ENCODE measurements at places on chromosomes 1 and 21.

- DNase-seq: no peak
- no peak overlapping the region for H3K4me3 ChIP-seq
- no peaks in the 10 kb centered on the region for H3K27me3 ChIP-seq
- no peak overlapping the region for H3K27ac ChIP-seq
- H3K4me1 ChIP-seq: no peaks in the 10 kb centered on the region
- H3K36me3 ChIP-seq: no peaks in the 10 kb centered on the region
Measured at GRCh38 chr1:217354895-217355294, 276.0 kb downstream of the GPATCH2 start.

GRCh38 chr1:230299191-230300006, 126.7 kb downstream of the PGBD5 start:
- no peak overlapping the region for H3K27ac ChIP-seq
- no peak overlapping the region for H3K4me3 ChIP-seq
- no peaks in the 10 kb centered on the region for H3K27me3 ChIP-seq
- no peaks in the 10 kb centered on the region for H3K4me1 ChIP-seq
- DNase-seq: no peak
- no peaks in the 10 kb centered on the region for H3K36me3 ChIP-seq

DNA sequence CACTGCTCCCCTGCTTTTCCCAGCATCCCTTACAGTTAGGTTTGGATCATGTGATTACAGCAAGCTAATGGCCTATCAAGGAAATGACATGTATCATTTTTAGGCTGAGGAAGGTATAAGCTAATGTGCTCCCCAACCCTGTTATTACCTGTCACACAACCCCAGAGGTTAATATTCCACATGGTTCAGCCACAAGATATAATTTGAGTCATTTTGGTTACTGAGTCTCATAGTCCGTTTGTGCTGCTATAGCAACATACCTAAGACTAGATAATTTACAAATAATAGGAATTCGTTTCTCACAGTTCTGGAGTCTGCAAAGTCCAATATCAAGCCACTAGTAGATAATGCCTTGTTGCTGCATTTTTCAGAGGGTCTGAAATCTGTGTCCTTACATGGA, 29.1 kb upstream of the SLC16A1 start:
- no peaks in the 10 kb centered on the region for H3K27me3 ChIP-seq
- H3K4me1 ChIP-seq: no peaks in the 10 kb centered on the region
- H3K36me3 ChIP-seq: no peaks in the 10 kb centered on the region
- H3K27ac ChIP-seq: no peak overlapping the region

DNA sequence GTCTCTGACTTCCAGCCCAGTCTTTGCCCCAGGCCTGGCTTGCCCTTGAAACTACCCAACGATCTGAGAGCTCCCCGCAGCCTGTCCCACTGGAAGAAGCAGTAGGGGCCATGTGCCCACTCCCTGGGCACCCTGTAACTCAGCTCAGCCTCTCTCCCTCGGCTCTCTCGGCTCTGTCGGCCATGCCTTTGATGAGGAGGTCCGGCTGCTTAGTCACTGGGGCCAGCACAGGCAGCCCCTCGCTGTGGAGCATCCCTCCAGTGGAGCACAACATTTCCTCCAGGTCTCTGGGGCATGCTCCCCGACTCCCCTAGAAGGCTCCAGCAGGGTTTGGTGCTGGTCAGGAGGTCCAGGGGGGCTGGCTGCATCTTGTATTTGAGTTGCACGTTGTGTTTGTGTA, 83.3 kb upstream of the DISP3 start:
- H3K4me3 ChIP-seq: no peak overlapping the region
- DNase-seq: no peak
- no peaks in the 10 kb centered on the region for H3K36me3 ChIP-seq
- H3K4me1 ChIP-seq: no peaks in the 10 kb centered on the region
- H3K27ac ChIP-seq: no peak overlapping the region

DNA sequence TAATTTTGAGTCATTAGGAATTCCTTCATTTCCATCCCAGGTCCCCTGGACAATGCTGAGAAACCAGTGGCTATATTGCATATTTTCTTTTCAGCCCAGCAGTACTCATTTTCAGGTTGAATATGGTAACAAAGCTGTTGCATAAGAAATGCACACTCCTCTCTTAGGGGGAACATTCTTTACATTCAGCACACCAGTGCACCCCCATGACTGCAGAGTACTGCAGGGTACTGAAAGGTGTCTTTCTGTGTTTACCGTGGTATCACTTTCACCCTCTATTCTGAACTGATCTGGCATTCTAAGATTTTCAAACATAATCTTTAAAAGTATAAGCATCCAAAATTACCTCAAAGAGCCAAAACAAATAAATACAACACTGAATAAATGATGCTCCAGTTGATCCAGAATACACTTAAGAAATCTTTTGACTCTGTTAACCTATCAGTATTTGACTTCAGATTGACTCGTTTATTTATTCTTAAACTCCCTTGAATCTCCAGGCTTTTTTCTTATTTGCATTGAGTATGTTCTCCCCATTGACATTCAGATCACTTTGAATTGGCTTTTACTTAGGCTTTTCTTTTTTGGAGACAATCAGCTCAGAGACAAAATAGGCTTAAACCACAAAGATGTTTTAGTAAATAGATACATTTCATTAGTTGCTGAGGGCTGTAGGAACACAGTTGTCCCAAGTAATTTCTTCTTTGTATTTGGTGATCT, 213.6 kb downstream of the NFIA start:
- no peak for DNase-seq
- H3K27me3 ChIP-seq: no peaks in the 10 kb centered on the region
- no peaks in the 10 kb centered on the region for H3K4me1 ChIP-seq
- no peak overlapping the region for H3K4me3 ChIP-seq
- no peaks in the 10 kb centered on the region for H3K36me3 ChIP-seq

DNA sequence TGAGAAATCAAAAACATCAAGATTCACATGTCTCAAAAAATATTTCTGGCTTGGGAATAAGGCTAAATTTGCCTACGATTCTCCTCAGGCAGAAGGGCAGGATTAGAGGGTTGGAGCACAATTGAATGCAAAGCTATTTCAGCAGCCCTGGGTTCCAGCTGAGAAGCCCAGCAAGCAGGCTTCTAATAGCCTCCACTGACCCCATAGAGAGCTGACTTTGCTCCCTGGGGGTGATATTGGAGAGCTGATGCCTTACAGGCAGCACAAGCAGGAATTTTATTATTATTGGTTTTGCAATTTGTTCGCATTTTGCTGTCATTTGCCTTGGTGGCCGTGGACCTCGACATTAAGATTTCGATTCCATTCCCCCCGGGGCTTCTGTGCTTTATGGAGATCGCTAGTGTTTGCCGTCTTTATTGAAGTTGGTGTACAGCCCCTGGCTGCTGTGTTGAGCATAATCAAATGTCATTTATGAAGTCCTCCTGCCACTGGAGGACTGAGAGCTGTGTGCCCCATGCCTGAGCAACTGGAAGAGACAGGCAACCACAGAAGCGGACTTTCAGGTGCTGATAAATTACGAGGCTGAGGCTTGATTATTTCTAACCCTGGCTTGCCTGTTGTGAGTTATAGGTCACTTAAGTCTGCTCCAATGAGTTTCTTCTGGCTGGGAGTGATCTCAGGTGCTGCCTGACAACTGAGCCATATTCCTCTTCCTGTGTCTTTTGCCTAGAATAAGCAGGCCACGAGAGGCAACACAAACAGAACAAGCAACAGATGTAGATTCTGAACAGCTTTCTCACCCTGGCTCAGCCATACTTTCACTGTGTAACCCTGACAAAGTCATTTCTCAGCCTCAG, 518.4 kb upstream of the CAMK1G start:
- no peak overlapping the region for H3K27ac ChIP-seq
- H3K36me3 ChIP-seq: no peaks in the 10 kb centered on the region
- H3K27me3 ChIP-seq: no peaks in the 10 kb centered on the region
- no peak overlapping the region for H3K4me3 ChIP-seq
- peak; percentile 53 for DNase-seq

GRCh38 chr1:156511644-156512043, 11.1 kb upstream of the MEF2D start:
- H3K4me1 ChIP-seq: peaks cover 4% of the 10 kb centered on the region
- H3K36me3 ChIP-seq: no peaks in the 10 kb centered on the region
- no peak overlapping the region for H3K4me3 ChIP-seq
- H3K27ac ChIP-seq: no peak overlapping the region
- DNase-seq: no peak

DNA sequence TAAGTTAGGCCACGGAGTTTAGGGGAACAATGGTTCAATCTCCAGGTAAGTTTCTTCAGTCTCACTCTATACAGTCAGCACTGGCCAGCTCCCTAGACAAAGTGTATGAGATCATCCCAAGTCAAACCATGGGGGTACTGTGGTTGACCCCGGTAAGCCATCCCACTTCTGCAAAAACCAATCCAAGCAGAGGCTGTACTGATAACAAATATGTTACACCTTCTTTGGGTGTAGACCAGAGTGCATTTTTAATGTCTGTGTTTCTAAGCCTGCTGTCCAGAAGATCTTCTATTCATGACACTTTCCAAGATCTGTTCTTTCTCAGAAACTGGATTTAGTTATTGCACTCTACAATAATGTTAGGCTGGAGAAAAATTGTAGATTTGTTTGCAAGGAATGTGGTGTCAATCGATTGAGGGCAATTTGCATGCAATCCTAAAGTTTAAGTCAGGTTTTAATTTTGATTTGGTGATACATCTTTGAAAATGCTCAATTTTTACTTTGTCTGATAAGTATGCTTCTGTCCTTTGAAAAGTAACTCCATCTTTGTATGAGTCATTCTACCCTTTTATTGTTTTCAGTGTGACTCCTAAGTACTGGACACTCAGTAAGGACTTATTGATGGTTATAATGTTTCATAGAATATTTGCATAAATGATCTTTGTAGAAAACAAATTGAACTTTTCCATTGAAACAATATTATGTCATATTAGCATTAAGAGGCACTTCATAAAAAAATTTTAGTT, 152.4 kb downstream of the HLX start:
- no peak for DNase-seq
- H3K27ac ChIP-seq: no peak overlapping the region
- no peaks in the 10 kb centered on the region for H3K27me3 ChIP-seq
- H3K36me3 ChIP-seq: no peaks in the 10 kb centered on the region
- H3K4me3 ChIP-seq: no peak overlapping the region
- no peaks in the 10 kb centered on the region for H3K4me1 ChIP-seq

DNA sequence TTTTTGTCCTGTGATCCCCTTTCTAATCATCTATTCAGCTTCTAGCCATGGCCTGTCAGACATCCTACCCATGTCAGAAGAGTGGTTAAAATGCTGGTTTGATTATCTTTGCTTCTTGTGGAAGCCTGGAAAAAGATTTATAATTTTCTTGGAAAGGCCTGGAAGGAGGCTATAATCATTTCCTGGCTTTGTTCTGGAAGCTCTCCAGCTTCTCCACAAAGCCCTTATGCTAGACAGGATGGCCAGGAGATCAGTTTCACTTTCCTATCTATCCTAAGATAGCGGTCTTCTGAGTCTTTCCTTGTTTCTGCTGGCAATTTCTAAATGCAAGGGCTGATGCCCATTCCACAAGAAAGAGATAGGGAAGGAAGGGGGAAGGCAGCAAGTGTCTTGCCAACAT, 90.9 kb upstream of the SLC44A3 start:
- no peaks in the 10 kb centered on the region for H3K4me1 ChIP-seq
- DNase-seq: no peak
- no peak overlapping the region for H3K4me3 ChIP-seq
- H3K27me3 ChIP-seq: no peaks in the 10 kb centered on the region

- H3K36me3 ChIP-seq: no peaks in the 10 kb centered on the region
- H3K27ac ChIP-seq: no peak overlapping the region
- H3K4me1 ChIP-seq: no peaks in the 10 kb centered on the region
- H3K27me3 ChIP-seq: no peaks in the 10 kb centered on the region
- DNase-seq: peak; percentile 79
Measured at GRCh38 chr1:48061162-48062136, 64.3 kb upstream of the TRABD2B start.

DNA sequence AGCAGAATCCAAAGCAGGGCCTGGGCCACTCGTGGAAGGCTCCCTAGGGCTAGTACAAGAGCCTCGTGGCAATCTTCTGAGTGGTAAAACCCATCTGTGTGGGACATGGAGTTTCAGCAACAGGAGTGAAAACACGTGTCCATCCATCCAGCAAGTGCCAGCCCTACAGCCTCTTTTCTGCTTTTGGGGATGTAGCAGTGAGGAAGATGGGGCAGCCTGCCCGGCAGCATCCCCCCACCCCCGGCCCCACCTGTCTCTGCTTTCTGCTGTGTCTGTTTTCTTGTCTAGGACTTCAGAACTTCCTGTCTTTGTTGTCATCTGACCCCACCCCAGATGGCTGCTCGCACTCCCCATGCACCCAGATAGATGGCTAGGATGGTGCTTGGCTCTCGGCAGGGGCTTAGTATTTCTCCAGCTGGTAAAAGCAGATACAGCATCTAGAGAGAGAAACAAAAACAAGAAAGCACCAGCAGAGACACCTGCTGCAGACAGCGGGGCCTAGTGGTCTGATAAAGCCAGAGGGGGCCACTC, 1.5 kb downstream of the CPTP start:
- H3K4me3 ChIP-seq: no peak overlapping the region
- H3K4me1 ChIP-seq: no peaks in the 10 kb centered on the region
- no peaks in the 10 kb centered on the region for H3K27me3 ChIP-seq
- H3K36me3 ChIP-seq: no peaks in the 10 kb centered on the region
- H3K27ac ChIP-seq: no peak overlapping the region
- no peak for DNase-seq

- peaks cover 22% of the 10 kb centered on the region for H3K4me1 ChIP-seq
- H3K27me3 ChIP-seq: no peaks in the 10 kb centered on the region
- peak; percentile 89 for DNase-seq
- H3K27ac ChIP-seq: peak within 1 kb of the TSS; percentile 61
- no peaks in the 10 kb centered on the region for H3K36me3 ChIP-seq
- H3K4me3 ChIP-seq: peak within 1 kb of the TSS; percentile 80
Measured at GRCh38 chr1:38005195-38006007, at the start of gene FHL3. Gene FHL3 (minus strand): TSS chr1:38005514. CDS start chr1:37999412, 6,102 bp downstream.

DNA sequence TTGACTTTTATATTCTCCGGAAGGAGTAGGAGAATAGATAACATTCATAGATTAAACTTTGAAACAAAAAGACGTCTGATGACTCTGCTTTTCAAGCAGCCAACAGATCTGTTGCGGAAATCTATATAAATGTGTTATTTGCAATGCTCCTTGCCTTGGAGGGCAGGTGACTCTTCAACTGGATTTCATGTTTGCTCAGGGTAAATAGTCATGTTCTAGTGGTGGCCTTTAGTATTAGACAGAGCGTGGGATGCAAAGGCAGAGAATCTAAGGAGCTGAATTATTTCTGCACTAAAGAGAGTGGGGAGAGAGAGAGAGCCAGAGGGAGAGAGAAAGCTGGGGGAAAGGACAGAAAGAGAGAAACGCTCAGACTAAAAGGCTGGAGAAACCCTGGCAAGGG, 454.3 kb downstream of the AJAP1 start:
- DNase-seq: no peak
- no peak overlapping the region for H3K4me3 ChIP-seq
- H3K36me3 ChIP-seq: no peaks in the 10 kb centered on the region
- H3K27me3 ChIP-seq: no peaks in the 10 kb centered on the region

- no peaks in the 10 kb centered on the region for H3K27me3 ChIP-seq
- H3K4me1 ChIP-seq: peaks cover 6% of the 10 kb centered on the region
- DNase-seq: no peak
- no peak overlapping the region for H3K4me3 ChIP-seq
Measured at GRCh38 chr1:162068301-162068700, 1.2 kb upstream of the NOS1AP start.

All from mesendoderm (in vitro differentiated cells).